ENCODE measurements at places on chromosomes 7 and 10.

DNA sequence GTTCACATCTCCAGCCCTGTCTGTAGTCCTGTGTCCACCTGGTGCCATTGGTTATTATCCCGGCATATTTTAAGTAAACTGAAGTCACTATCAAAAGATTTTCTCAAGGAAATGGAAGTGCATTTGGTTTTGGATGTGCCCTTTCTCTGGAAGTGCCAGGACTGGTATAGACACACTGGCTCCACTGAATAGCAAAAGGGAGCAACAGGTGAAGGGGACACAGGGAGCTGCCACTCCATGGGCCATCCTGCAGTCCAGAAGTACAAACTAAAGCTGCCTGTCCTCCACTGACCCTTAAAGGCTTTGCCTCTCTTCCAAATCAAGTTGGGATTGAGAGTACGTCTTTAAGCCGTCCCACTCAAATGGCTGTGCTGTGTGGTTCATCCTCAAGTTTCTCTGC lies 62.7 kb downstream of the NOC3L start:
- DNase-seq, result no peak

DNA sequence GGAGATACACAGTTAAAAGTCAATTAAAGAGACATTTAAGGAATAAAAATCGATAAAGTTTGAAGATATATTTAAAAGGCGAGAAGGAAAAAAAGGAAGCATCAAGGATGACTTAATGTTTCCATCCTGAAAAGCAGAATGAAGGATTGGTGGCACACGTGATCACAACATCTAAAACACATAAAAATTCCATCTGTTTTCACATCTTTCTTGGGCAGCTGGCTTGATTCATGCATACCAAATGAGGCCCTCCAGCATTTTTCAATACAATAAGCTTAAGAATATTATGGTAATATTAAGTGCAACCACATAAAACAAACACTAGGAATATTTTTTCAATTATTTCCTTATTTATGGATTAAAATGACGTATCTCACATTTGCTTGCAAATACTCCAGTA lies 112.6 kb downstream of the TPK1 start:
- DNase-seq, result no peak

- DNase-seq, result no peak
Measured at GRCh38 chr10:130202984-130203621, 66.9 kb downstream of the GLRX3 start.

DNA sequence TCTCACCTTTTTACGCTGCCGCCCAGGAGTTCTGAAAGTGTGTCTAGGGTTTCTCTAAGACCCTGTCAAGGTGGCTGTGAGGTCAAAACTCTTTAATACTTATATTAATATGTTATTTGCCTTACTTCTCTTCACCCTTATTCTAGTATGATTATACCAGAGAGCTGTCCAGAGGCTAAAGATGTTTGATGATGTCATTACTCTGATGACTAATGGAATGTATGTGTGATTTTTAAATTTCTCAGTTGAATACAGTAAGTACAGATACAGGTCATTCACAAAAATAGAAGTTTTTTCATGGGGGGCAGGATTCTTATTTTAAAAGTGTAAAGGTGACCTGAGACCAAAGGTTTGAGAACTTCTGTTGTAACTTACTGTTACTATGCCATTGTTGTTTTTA lies 150.6 kb upstream of the FOXP2 start:
- DNase-seq, result no peak

DNA sequence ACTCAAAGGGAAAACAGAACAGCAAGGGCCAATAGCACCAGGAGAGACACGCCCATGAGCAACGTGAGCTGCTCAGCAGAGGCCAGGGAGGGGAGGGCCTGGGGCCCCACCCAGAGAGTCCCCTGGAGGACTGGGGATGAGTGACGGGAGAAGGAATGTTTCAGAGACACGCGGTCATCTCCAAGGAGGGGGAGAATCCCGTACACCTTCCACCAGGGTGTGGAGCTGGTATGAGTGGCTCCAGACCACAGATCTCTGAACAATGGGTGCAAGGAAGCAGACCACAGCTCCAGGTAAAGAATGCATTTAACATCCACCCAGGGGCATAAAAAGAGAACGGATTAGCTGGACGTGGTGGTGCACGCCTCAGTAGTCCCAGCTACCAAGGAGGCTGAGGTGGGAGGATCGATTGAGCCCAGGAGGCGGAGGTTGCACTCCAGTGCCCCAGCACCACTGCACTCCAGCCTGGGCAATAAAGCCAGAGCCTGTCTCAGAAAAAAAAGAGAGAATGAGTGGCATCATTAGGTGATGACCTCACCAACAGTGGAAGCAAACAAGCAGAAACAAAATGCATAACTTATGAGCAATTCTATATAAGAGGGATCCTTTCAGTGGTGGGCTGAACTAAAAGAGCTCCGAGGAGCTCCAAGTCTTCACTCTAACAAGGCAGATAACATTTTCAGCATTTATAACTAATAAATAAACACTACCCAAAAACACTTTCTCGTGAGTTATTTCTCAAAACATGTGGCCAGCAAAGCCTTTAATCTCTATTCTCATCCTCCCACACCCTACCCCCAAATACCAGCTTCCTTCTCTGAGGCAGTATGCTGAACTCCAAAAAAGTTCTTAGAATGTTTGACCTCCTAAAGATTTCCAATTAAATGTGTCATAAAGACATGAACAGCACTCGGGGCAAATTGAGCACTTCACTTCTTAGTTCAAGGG lies 12.5 kb downstream of the PSAP start:
- DNase-seq, result no peak

DNA sequence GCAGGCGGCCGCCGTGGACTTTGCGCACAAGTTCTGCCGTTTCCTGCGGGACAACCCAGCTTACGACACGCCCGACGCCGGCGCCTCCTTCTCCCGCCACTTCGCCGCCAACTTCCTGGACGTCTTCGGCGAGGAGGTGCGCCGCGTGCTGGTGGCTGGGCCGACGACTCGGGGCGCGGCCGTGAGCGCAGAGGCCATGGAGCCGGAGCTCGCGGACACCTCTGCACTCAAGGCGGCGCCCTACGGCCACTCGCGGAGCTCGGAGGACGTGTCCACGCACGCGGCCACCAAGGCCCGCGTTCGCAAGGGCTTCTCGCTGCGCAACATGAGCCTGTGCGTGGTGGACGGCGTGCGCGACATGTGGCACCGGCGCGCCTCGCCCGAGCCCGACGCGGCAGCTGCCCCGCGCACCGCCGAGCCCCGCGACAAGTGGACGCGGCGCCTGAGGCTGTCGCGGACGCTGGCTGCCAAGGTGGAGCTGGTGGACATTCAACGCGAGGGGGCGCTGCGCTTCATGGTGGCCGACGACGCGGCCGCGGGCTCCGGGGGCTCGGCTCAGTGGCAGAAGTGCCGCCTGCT lies 14.1 kb downstream of the SH2B2 start:
- DNase-seq, result no peak

- DNase-seq, result no peak
Measured at GRCh38 chr10:85548034-85548433, 818.6 kb downstream of the GRID1 start.

DNA sequence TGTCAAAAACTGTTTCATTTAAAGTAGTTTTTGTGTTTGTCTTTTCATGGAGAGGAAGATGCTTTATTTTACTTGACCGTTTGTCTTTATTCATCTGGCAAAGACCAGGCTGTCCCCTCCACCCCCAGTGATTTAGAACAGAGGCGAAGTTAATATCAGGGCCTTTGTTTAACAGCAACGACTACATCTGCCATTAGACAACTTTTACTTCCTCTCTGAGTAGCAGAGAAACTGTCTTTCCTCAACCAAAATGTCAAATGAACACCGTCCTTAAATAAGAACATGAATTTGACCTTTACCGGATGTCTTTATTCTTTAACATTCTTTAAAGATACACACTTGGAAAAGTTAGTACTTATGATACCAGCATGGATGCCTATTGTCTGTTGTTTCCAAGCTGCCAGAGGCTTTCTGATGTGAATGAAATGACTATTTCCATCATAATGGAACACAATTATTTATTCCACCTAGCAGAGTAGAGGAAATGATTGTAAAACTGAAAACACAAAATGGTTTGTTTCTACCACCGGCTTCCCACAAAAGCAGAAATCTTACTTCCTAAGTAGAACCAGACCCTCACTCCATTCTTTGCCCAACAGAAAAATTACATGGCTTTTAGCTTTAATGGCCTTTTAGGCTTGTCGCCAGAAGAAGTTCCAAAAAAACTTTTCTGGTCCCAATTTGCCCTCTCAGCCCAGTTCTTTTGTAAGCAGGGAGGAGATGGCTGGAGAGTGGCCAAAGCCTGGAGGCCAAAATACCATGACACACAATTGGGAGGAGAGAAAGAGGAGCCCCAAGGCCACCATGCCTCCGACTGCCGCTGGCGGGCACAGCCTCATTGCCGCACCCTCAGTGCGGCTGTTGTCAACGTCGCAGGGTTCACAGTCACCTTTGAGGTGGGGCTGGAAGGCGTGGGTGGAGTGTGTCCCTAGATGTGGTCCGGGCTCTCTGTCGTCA lies 168.5 kb downstream of the TEX36 start:
- no peak for DNase-seq

DNA sequence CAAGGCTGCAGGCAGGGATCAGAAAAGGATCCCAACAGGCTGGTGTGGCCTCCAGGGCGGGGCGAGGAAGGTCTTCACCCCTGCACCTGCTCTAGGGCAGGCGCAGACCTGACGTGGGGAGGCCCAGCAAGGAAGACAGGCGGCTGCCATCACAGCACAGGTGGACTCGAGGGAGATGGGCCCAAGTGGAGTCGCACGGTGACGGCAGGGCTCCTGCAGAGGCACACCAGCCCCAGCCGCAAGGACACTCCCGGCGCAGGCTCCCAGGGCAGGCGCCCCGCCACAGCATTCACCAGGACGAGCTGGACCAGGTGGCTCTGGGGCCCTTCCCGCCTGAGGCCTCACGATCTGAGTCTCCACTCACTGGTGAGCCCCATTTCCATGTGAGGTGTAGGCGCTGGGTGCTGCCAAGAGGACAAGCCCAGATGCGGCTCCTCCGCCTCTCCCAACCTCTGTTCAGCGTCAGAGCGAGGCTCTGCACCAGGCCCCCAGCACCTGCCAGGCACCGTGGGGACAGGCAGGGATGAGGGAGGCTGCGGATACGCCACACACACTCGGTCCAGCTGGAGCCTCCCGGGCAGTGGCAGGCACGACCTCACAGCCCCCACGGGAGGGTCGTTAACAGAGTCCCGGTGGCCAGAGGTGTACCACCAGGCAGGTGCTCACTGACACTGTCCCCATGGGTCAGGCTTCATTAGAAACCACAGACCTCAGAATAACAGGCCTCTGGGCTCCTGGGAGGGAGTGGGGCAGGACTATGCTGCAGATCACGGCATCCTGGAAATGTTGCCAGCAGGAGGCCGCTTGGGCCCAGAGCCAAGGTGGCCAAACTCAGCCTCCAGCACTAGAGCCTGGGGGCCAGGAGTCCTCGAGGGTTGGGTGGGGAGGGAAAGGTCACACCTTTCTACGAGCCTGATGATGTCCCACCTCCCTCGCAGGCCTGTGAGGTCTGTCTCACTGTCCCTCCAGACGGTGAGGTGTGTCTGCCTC lies 111.6 kb downstream of the MAD1L1 start:
- no peak for DNase-seq

DNA sequence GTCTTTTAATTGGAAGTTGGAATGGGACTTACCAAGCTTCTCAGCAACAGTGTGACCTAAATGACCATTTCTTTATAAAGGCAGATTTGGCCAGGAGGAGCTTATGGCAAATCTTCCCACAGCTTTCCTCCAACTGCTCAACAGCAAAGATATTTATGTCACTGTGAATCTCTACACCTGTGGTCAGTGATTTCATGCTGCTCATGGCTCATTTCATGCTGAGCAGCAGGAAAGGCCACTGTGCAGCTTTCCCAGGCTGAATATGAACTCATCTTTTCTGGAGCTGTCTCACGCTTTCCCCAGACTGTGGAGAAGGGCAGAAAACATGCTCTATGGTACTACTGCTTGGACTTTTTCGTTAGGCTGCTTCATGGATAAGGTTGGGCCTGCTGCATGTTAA lies 29.8 kb downstream of the CALCR start:
- DNase-seq, result no peak

- no peak for DNase-seq
Measured at GRCh38 chr7:99428972-99429566, 9.5 kb downstream of the PTCD1 start.

DNA sequence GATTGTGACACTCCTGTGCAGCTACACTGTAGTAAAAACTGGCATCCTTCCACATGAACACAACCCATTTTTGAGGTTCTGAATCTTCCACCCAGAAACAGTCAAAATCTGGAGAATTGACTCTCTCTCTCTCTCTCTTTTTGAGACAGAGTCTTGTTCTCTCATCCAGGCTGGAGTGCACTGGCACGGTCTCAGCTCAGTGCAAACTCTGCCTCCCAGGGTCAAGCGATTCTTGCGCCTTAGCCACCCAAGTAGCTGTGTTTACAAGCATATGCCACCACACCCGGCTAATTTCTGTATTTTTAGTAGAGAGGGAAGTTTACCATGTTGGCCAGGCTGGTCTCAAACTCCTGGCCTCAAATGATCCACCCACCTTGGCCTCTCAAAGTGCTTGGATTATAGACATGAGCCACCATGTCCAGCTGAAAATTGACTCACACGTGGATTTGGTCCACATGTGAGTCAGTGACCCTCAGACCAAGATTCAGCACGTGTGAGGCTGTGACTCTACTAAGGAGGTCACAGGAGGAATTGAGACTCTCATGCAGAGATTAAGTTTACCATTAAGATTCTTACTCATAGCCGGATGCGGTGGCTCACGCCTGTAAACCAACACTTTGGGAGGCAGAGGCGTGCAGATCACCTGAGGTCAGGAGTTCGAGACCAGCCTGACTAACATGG lies 12.1 kb upstream of the ZNF107 start:
- DNase-seq, result no peak

GRCh38 chr10:111677759-111678158 lies 505.8 kb downstream of the GPAM start:
- no peak for DNase-seq

DNA sequence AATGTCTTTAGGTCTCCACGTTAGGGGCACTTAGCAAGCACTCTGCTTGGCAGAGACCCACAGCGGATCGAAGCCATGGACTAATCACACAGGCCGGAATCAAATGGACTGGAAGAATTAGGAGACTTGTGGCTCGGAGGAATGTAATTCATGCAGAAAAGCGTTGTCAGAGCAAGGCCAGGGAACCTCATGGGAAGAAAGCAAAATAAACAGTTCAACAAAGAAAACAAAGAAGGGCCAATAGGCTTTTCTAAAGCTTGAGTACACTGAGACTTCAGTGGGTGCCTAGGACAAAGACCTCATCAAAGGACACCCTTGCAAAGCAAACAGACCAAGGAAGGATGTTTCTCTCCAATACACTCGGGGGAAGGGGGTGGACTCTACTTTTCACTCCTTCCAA lies 171.1 kb downstream of the GLI3 start:
- no peak for DNase-seq
